ENCODE measurements at places on chromosomes 7 and 10.
A peak's percentile ranks its signal among the peaks of the same experiment; 100 is the strongest.

GRCh38 chr7:65509368-65510186 is 135.9 kb downstream of the ZNF92 start:
- peak; percentile 49 for DNase-seq

DNA sequence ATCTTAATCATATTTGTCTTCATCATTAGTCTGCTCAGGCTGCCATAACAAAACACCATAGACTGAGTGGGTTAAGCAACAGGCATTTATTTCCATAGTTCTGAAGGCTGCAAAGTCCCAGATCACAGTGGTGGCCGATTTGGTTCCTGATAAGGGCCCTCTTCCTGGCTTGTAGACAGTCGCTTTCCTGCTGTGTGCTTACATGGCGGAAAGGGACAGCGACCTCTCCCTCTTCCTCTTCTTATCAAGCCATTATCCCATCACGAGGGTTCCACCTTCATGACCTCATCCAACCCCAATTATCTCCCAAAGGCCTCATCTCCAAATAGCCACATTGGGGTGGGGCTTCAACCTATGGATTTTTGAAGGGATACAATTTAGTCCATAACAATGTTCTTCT is 84.0 kb downstream of the LYZL1 start:
- DNase-seq, result no peak

GRCh38 chr10:124465777-124466488 is 4.3 kb downstream of the LHPP start:
- peak; percentile 74 for DNase-seq

DNA sequence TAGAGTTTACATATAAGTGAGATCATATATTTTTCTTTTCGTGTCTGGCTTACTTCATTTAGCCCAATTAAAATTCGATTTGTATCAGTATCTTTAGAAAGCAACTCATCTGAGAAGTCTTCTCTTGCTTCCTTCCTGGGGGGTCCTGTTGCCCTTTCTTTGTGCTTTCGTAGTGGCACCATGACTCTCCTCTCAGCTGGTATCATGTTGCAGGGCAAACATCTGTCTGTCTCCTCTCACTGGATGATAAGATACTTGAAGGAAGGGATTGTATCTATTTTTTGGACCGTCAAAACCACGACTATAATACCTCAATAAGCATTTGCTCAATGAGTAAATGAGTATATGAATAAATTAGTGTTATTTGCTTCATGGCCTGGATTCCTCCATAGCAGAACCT is 382.5 kb upstream of the SORCS1 start:
- DNase-seq, result no peak

- peak; percentile 48 for DNase-seq
Measured at GRCh38 chr7:29282819-29283414, 88.3 kb downstream of the CHN2 start.
